ENCODE measurements at places on chromosomes 12 and 14.

DNA sequence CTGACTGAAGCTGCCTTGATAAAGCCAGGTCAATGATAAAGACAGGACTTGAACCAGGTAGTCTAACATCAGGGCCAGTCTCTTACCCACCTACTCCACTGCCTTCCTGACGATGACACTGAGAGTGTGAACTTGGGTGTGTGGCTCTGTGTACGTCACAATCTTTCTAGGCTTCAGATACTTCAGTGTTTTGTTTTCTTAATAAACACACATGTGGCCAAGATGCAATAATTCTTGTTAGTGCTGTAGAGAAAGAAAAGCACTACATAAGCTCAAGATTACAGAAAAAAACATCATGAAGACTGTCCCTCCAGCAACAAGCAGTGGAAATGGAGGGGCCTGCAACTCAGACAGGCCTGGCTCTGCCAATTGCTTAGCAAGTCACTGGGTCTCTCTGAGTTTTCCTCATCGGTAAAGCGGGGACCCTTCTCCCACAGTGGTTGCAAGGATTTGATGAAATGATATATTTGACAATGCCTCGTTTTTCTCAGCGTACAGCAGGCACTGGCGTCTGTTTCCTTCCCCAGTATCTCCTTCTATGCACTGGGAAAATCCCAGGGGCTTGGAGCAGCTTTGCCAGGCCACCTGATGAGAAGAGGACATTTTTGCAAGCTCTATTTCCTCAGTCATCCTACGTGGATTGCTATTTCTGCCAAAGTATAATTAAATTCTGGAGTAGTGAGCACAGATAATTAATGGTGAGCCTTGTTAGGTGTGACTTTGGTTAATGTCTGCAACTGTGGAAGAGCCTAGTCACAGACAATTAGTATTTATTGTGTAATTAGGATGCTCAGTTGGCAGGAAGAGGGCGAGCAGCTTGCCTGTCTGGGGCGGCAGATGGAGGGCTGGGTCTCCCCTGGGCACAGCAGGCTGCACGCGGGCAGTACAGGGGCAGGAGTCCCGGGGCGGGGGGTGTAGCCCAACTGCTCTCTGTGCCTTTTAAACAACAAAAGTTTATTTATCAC, 55.8 kb upstream of the CHGA start:
- DNase-seq = no peak

DNA sequence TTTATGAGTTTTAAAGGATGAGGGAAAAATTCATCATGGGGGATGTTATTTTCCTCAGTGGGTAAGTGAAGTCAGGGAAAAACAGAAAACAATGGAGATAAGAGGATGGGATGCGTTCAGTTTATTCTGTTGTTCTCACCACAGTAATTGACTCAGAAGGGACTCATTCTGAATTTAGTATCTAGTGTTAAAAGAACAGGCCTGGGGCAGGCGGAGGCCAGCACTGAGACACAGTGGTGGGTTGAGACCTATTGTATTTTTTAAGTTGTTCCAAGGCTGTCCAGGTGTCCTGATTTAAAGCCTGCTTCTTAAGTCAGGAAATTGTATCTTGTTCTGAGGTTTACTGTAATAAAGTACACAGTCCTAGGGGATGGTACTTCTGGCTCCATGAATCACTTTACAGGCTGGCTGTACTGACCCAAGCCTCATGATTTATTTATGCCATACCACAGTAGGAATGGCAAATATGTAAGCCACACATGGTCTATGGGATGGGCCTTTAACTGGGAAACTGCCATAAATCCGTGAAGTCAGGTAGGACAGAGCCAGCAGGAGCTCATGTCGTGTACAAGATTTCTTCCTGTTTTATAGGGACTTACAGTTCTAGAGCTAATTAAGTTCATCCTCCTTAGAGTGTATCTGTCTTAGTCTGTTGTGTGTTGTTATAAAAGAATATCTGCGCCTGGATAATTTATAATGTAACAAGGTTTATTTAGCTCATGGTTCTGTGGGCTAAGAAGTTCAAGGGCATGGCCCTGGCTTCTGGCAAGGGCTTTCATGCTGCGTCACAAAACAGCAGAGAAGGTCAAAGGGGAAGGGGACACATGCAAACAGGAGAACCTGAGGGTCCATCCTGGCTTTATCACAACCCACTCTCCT, 244.1 kb downstream of the FBXL14 start:
- DNase-seq = no peak

DNA sequence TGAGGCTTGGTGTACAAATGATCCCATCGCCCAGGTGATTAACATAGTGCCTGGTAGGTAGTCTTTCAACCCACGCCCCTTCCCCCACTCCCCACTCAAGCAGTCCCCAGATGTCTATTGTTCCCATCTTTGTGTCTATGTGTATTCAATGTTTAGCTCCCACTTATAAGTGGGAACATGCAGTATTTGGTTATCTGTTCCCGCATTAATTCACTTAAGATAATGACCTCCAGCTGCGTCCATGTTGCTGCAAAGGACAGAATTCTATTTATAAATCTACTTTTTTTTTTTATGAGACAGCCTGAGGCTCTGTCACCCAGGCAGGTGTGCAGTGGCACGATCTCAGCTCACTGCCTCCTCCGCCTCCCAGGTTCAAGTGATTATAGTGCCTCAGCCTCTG, 15.7 kb downstream of the SPX start:
- DNase-seq = no peak

DNA sequence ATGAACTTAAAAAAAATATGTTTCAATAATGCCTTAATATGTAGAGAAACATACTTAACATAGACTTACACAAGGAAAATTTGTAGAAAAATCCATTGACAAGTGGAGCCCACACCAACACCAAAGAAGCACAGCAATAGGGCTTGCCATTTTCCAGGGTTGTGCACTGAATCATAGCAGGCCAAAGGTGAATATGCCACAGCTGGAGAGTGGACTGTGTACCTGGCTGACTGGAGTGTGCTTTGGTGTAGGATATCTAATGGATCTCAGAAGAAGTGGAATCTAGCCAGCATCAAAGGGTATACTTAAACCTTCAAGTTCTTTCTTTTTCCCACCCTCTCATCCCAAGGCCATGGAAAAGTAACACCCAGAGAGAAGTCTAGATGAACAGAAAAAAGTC, 4.8 kb downstream of the RPL10L start:
- DNase-seq = no peak

DNA sequence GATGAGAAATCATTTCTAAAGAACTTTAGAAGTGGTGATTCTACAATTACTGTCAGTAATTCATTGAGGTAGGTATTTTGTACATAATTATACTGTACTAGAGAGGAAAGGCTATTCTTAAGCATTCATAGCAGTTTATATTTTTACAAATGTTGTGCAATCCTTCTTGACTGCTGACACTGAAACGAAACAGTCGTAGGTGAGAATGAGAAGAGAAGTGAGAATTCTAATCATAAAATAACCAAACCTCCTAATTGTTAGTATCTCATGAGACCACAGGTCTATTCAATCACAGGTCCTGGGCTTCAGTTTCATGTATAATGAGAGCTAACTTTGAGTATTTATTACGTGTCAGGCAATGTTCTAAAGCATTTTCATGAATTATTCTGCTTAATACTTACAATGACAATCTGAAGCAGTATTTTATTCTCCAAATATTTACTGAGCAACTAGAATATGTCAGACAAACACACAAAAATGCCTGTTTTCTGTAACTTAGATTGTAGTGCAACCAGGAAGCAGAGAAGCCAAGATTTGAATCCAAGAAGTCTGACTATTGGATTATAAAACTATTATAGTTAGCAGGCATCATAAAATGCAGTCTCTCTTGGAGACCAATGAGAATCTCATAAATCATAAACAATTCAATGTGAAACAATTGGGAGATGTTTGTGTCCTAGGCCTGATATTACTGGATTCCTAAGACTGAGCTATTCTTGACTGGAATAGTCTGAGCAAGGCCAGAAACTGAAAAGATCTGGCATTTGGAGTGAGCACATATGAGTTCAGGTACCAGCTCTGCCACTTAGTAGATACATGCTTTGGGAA, 24.3 kb downstream of the RERG start:
- DNase-seq = no peak

All from SHP77 (cell line).